HCT116 (cell line): ENCODE measurements at places on chromosomes 5 and 9. TPM values are rescaled to one million over a fixed set of nuclear protein-coding genes. Genes with fewer than 3 reads are reported as not detected.

The EIF4E1B gene
- 0.07 TPM for total RNA-seq

The RANBP3L gene
- total RNA-seq = not detected

The CACFD1 gene
- total RNA-seq = 6.9 TPM

The PNPLA7 gene
- total RNA-seq = 1.8 TPM

The SLC34A1 gene
- not detected for total RNA-seq

The RORB gene
- 0.02 TPM for total RNA-seq

The IFNK gene
- not detected for total RNA-seq

The TTC16 gene
- total RNA-seq = not detected

The SPATA31D4 gene
- total RNA-seq = not detected

GRCh38 chr9:133561976-133562554 lies 27.6 kb downstream of the ADAMTSL2 start:
- peaks cover 6% of the 10 kb centered on the region; the same call in 1 of the 2 replicates for H3K27me3 ChIP-seq
- DNase-seq = no peak
- H3K27ac ChIP-seq = no peak overlapping the region
- no peaks in the 10 kb centered on the region for H3K36me3 ChIP-seq
- no peak overlapping the region for H3K4me3 ChIP-seq

DNA sequence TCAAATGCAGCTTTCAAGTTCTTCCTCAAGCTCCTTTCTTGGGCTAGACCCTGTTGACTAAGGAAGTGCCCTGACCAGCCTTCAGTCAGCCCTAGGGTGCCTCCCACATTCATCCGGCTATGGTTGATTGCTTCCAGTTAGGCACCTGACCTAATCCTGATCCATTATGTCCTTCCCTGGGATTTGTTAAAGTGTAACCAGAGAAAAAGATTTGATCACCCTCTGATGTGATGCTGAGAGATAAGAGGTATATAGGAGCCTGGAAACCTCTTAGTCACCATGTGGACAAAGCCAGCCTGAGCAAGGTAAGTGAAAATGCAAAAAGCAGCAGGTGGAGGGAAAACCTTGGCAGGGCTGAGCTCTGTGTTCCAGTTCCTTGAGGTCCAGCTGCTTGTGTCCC lies 178.8 kb upstream of the ERCC6L2 start:
- no peak overlapping the region for H3K4me3 ChIP-seq
- peaks cover 7% of the 10 kb centered on the region; the same call in 1 of the 2 replicates for H3K27me3 ChIP-seq
- DNase-seq = no peak
- H3K27ac ChIP-seq = no peak overlapping the region

- no peak overlapping the region for H3K4me3 ChIP-seq
- peaks cover 29% of the 10 kb centered on the region for H3K4me1 ChIP-seq
- no peak for DNase-seq
- H3K36me3 ChIP-seq = no peaks in the 10 kb centered on the region
- no peak overlapping the region for H3K27ac ChIP-seq
Observed at GRCh38 chr5:143041461-143041860, 271.3 kb downstream of the ARHGAP26 start.

GRCh38 chr9:12930906-12931305 lies 156.1 kb downstream of the LURAP1L start:
- H3K4me1 ChIP-seq = no peaks in the 10 kb centered on the region
- DNase-seq = no peak
- no peaks in the 10 kb centered on the region for H3K36me3 ChIP-seq
- no peaks in the 10 kb centered on the region for H3K27me3 ChIP-seq
- H3K27ac ChIP-seq = no peak overlapping the region
- H3K4me3 ChIP-seq = no peak overlapping the region

DNA sequence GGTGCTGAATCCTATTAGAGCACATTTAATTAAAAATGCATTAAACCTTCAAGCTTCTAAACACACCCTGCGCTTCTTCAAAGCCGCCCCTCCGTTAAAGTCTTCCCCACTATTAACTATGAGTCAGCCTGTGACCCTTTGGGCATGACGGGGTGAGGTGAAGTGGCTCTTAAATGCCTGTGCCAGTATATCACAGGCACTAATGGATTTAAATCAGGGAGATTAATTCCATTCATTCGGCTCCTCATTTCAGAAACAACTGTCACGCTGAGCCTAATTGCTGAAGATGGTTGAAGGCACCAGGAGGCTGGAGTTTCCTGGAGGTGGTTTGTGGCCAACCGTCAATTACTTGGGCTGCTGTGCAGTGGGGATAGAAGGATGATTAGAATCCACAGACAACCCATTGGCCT lies 192.6 kb upstream of the MSX2 start:
- no peaks in the 10 kb centered on the region for H3K27me3 ChIP-seq
- DNase-seq = no peak
- H3K4me3 ChIP-seq = peak overlapping the region; percentile 8; the same call in 1 of the 2 replicates

GRCh38 chr9:77215874-77216273 lies 38.5 kb downstream of the VPS13A start:
- H3K36me3 ChIP-seq = peaks cover 15% of the 10 kb centered on the region; the same call in 1 of the 2 replicates
- no peak overlapping the region for H3K27ac ChIP-seq
- no peaks in the 10 kb centered on the region for H3K27me3 ChIP-seq
- H3K4me1 ChIP-seq = no peaks in the 10 kb centered on the region
- no peak for DNase-seq
- H3K4me3 ChIP-seq = no peak overlapping the region

GRCh38 chr9:4573176-4573575 lies 82.9 kb downstream of the SLC1A1 start:
- no peaks in the 10 kb centered on the region for H3K4me1 ChIP-seq
- no peaks in the 10 kb centered on the region for H3K27me3 ChIP-seq
- no peak for DNase-seq
- no peak overlapping the region for H3K4me3 ChIP-seq
- no peaks in the 10 kb centered on the region for H3K36me3 ChIP-seq
- H3K27ac ChIP-seq = no peak overlapping the region

DNA sequence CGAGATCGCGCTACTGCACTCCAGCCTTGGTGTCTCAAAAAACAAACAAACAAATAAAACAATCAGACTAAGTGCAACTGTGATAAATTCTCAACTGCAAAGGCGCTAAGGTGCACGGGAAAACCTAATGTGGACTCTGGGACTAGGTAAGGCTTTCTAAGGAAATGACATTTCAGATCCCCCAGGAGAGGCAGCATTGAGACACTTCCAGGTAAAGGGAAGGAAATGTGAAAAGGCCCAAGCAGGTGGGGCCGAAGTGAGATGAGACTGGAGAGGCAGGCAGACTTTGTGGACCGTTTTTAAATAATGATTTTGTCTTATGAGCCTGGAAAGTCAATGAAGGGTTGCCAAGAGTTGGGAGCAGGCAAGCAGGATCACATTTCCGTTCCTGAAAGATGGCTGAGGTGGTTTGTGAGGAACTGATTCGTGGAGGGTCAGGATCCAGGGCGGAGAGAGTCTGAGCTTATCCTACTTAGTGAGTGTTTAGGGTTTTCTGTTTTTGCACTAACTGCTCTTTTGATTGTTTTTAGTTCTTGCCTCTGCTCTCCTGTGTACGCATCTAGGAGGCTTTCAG lies 2.0 kb upstream of the APBA1 start:
- DNase-seq = peak; percentile 16
- H3K36me3 ChIP-seq = no peaks in the 10 kb centered on the region
- no peaks in the 10 kb centered on the region; the same call in 1 of the 2 replicates for H3K27me3 ChIP-seq
- peaks cover 3% of the 10 kb centered on the region; the same call in 1 of the 2 replicates for H3K4me1 ChIP-seq

- no peak overlapping the region for H3K27ac ChIP-seq
- no peaks in the 10 kb centered on the region for H3K4me1 ChIP-seq
- DNase-seq = no peak
- peaks cover 29% of the 10 kb centered on the region; the same call in 1 of the 2 replicates for H3K27me3 ChIP-seq
- no peaks in the 10 kb centered on the region for H3K36me3 ChIP-seq
Observed at GRCh38 chr5:60504342-60504741, 195.6 kb downstream of the DEPDC1B start.

- no peaks in the 10 kb centered on the region for H3K4me1 ChIP-seq
- DNase-seq = no peak
- no peak overlapping the region for H3K4me3 ChIP-seq
- H3K27ac ChIP-seq = no peak overlapping the region
- H3K36me3 ChIP-seq = no peaks in the 10 kb centered on the region
- no peaks in the 10 kb centered on the region for H3K27me3 ChIP-seq
Observed at GRCh38 chr9:105342147-105342505, 97.7 kb downstream of the SLC44A1 start.

DNA sequence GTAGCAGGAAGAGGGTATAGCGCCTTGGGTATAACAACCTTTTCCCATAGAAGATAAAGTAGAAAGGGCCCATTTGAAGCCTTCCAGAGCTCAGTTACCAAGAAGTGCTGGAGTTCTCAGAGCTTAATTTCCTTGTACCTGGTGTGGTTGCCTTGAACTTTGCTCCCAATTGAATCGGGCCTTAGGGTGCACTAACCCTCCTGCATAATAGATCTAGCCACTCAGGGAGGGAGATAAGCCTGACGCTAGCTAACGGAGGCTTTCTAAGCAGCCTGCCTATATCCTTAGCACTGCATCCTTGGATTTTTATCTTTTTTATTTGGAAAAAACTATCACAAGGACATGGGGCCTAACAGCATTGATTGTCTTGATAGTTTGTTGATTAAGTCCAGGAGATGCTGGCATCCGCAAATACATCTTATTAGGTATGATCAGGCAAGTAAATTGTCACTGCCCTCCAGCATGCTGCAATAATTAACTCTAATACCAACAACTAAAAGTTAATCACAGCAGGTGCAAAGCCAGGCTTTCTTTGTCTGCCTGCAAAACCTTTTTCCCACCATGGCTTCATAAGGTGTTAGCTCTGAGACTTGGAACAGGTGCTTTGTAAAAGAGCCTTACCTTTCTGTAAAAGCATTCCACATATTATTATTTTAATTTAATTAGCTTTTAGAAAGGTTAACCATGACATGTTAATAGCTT lies 199.4 kb downstream of the SREK1 start:
- H3K36me3 ChIP-seq = no peaks in the 10 kb centered on the region
- peaks cover 72% of the 10 kb centered on the region for H3K27me3 ChIP-seq
- no peak overlapping the region for H3K4me3 ChIP-seq
- no peaks in the 10 kb centered on the region for H3K4me1 ChIP-seq
- DNase-seq = no peak

GRCh38 chr9:114372921-114373448 lies 14.8 kb downstream of the AKNA start:
- H3K27me3 ChIP-seq = no peaks in the 10 kb centered on the region
- no peak for DNase-seq
- no peak overlapping the region for H3K27ac ChIP-seq
- H3K36me3 ChIP-seq = no peaks in the 10 kb centered on the region
- no peaks in the 10 kb centered on the region for H3K4me1 ChIP-seq

DNA sequence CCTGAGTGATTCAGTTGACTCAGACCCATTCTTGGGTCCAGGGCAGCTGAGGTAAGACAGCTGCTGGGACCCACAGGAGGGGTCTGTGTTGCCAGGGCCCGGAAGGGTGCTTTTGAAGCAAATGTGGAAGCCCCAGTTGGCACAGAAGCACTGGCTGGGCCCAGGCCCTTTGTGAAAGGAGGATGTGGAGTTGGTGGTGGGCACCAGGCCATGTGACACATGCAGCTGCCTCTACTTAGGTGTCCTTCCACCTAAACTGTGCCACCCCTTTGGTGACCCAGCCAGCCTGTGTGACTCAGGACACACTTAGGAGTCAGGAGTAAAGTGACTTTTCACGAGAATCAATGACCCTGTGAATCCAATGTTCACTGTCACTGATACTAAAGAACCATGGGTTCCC lies 114.3 kb upstream of the SLC25A48 start:
- no peak overlapping the region for H3K4me3 ChIP-seq
- peaks cover 14% of the 10 kb centered on the region for H3K4me1 ChIP-seq
- no peak for DNase-seq
- H3K36me3 ChIP-seq = no peaks in the 10 kb centered on the region
- H3K27ac ChIP-seq = no peak overlapping the region
- H3K27me3 ChIP-seq = 0 out of 2 replicates have a peak, but pooled peaks cover 2% of the 10 kb centered on the region

DNA sequence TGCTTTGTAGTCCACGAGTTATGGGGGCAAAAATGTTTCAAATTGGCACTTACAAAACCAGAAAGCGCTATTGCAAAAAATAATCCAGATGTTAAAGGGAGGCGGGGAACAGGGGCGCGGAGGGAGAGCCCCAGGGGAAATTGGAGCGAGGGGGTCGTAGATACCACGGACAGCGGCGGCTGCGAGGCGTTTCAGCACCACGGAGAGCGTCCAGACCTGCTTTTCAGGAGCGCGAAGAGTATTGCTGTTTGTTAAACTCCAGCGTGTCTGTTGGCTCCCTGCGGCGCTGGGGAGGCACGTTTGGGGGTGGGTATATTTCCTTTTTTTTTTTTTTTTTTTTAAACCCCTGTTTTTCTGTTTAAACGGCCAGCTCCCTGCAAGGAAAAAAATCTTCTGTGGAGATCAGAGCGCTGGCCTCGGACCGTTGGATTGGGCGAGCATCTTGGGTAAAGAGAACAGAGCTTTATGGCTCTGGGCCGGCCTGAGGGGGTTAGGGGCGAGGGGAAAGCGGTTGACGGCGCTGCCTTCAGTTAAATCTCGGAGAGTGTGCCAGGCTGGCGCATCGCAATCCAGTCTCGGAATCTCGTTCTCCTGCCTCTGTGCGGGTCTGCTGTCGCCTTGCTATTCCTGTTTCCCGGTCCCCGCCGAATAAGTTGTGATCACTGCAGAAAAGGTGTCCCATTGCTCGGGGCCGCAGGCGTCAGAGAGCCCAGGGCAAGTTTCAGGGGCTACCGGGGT lies at the start of gene GLRA1:
GLRA1 (minus strand) TSS at position 288 of the 738 bp plus-strand sequence. CDS start 302 bp downstream, outside the sequence.
- H3K27me3 ChIP-seq = peaks cover 23% of the 10 kb centered on the region
- no peaks in the 10 kb centered on the region for H3K36me3 ChIP-seq
- H3K4me3 ChIP-seq = no peak within 1 kb of the TSS
- H3K27ac ChIP-seq = no peak within 1 kb of the TSS
- H3K4me1 ChIP-seq = no peaks in the 10 kb centered on the region

GRCh38 chr9:26159575-26160392 lies 481.5 kb upstream of the TUSC1 start:
- H3K27me3 ChIP-seq = no peaks in the 10 kb centered on the region
- no peak for DNase-seq
- no peaks in the 10 kb centered on the region for H3K36me3 ChIP-seq
- no peak overlapping the region for H3K27ac ChIP-seq

DNA sequence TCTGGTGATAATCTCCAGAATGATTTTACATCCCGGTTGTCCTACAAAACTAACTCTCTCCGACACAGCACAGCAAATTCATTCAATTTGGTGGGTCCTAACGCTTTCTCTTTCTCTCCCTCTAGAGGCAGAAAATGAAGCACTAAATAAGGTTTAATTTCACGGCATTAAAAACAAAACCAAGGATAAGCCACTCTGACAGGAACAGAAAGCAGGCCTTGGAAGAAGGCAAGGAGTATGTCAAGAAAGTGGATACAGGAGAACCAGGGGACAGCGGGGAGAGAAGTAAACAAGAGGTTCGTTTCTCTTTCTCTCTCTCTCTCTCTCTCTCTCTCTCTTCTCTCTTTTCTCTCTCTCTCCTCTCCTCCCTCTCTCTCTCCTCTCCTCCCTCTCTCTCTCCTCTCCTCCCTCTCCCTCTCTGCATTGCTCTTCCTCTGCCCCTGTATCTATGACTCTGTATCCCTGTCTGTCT lies 49.8 kb downstream of the EBF1 start:
- no peak for DNase-seq
- H3K36me3 ChIP-seq = no peaks in the 10 kb centered on the region
- H3K27me3 ChIP-seq = peaks cover 78% of the 10 kb centered on the region
- no peaks in the 10 kb centered on the region for H3K4me1 ChIP-seq

- H3K27me3 ChIP-seq = no peaks in the 10 kb centered on the region
- no peak overlapping the region for H3K27ac ChIP-seq
- no peaks in the 10 kb centered on the region for H3K36me3 ChIP-seq
- no peaks in the 10 kb centered on the region for H3K4me1 ChIP-seq
- H3K4me3 ChIP-seq = no peak overlapping the region
Observed at GRCh38 chr9:114035845-114036801, 42.0 kb downstream of the AMBP start.
